Activated T-cell treated with anti-CD3 and anti-CD28 coated beads, Interleukin-2, amount 50 U/mL, for 72 hours (primary cell): ENCODE measurements at places on chromosomes 11 and 22.

- DNase-seq = no peak
These were observed at the start of gene GAL3ST1 for GRCh38 chr22:30574095-30574981. Gene GAL3ST1 (minus strand): TSS chr22:30574665. CDS start chr22:30557392, 17,273 bp downstream.

GRCh38 chr11:94400839-94401772, at the start of gene GPR83:
Gene GPR83 (minus strand): TSS chr11:94401419. CDS start chr11:94401247, 172 bp downstream.
- no peak for DNase-seq

- no peak for DNase-seq
These were observed 190.0 kb downstream of the GRIA4 start for GRCh38 chr11:105799728-105800462.

DNA sequence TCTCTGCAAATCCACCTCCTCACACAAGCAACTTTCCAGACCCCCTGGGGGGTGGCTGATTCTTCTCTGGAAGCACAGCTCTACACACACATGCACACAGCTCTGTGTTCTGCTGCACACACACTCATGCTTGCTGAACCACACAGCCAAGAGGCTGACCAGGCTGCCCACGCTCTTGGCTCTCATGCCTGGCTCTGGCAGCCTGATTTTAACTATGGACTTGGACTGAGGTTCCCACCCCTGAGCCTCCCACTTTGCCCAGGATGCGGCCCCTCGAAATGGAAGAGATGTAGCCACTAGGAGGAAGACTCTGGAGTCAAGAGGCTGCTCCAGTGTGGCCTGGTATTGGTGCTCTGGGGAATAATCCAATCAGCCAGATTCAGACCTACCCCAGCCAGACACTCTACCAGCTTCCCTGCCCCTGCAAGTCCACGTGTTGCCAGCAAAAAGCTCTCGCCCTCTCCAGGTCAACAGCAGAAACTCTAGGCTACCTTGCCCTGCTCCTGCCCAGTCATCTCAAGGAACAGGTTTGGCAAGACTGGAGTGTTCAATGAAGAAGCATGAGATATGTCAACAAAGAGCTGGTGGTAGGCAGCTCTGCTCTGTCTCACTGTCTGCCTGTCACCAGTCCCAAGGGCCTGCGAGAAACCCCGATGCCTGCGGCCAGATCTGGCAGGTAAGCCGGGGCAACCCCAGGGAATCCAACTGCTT, 8.8 kb upstream of the CASTOR1 start:
- no peak for DNase-seq

- DNase-seq = no peak
These were observed 230.6 kb upstream of the NCAM1 start for GRCh38 chr11:112730591-112730990.

DNA sequence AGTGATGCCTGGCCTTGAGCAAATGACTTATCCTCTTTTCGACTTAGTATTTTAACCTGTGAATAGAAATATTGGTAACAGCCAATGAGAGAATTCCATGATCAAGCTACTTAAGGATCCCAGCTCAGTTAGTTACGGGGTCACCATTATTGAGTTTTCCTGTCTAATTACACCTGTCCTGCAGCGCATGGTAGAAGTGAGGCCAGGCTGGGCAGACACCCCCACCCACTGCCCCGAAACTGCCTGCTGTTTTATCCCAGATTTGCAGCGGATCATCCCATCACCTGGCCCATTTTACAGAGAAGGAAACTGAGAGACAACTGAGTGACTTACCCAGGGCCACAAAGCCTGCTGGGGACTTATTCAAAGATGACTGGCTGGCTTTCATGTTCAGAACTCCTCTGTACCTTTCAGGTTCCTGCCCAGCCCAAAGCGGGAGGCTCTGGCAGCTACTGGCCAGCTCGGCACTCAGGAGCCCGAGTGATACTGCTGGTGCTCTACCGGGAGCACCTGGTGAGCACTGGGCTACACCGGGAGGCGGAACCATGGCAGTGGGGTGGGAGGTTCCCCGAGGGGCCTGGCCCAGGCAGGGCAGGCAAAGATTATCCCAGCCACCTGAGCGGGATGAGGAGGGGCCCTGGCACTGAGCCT, 1.4 kb downstream of the MUS81 start:
- DNase-seq = no peak

DNA sequence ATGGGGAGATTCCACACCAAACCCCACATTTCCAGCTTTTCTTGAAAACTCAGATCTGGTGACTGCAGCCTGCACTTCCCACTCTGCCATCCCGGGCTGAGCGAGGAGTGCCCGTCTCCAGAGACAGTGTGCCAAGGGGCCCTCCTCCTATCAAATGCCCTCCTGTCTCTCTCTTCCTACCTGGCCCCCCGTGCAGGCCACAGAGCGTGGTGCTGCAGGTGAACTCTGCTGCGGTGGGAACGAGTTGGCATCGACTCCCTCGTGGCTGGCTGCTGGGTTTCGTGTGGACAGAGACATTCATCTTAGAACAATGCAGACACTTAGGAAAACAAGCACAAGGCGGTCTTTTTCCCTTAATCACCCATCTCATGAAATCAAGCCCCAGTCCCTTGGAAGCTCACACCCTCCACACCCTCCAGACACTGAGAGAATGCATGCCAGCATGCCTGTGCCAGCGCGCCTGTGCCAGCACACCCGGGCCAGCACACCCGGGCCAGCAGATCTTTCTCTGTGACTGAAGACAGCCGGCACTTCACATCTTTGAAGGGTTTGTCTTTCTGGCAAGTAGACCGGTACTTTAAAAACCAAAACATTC, 65.0 kb downstream of the PARVB start:
- no peak for DNase-seq

GRCh38 chr11:128492461-128492860, 94.9 kb downstream of the ETS1 start:
- no peak for DNase-seq

DNA sequence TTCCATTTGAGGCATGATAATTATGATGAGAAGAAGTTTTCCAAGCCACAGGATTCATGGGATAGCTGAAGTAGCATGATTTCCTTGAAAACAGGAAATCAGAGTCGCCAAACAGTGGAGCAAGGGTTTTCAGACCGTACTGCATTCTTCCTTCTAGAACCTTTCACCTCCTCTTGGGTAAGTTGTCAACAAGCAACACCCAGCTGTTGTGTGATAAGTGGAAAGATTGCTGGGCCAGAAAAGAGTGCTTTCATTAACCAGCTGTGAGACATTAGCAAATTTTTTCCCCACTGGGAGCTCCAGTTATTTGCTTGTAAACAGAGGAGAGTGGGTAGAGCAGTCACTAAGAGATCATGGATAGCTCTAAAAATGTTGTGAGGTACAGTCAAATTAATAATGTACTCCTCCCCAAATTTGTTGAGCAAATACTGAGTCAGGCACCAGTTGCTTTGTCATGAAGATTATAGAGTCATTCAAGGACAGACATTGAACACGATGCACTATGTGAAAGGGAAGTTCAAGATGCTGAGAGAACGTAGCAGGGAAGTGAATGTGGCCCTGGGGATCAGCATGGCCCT, 11.7 kb upstream of the MPEG1 start:
- DNase-seq = no peak
